Hematopoietic multipotent progenitor cell treated with erythropoietin and hydrocortisone succinate and interleukin-3 and kit ligand, for 15 days (in vitro differentiated cells): ENCODE measurements at places on chromosomes 2 and 18.

DNA sequence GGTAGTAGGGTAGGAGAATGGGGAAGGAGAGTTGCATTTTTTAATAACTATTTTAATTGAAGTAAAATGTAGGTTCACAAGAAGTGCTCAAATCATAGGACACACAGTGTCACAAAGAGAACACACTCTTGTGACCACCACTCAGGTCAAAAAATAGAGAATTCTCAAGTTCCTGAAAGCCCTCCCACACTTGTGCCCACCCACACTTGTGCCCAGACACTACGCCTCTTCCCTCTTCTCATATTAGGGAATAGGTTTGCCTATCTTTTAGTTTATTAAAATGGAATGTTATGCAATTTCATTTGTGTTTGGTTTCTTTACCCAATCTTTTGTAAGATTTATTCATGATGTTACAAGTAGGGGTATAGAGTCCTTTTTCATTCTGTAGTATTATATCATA, 67.2 kb downstream of the UGGT1 start:
- no peak for DNase-seq

DNA sequence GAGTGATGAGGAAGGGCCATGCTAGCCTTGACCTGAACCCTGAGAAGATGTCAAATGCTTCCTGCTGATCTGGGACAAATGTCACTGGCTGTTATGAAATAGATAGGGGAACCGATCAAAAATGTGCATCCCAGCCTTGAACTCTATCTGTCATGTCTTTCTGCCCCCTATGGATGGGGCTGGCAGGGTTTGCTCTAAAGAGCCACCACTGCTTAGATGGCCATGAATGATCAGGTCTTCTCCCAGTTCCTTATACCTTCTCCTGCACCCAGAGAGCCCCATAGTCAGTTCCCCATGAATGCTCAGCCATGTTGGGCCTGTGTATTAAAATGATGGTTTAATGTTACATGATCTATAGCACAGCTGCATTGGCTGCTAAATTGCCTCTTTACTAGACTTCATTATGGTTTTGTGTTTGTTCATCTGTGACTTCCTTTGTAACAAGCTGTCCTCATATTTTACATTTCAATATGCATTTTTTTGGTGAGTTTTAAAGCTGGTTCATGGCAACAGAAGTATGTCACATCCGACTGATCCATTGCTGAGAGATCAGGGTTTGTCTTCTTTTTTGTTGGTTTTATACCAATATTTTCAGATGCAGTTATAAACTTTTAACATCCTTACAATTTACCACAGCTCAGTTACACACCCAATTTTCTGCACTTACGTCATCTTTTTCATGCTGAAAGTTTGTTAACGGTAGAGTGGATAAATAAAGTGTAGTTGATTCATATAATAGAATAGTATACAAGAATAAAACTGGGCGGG, 56.3 kb upstream of the SMAD2 start:
- no peak for DNase-seq

- DNase-seq, result no peak
Measured at GRCh38 chr2:54490863-54491262, 34.7 kb downstream of the SPTBN1 start.

- DNase-seq, result no peak
Measured at GRCh38 chr2:99088017-99088416, 53.5 kb upstream of the C2orf15 start.

DNA sequence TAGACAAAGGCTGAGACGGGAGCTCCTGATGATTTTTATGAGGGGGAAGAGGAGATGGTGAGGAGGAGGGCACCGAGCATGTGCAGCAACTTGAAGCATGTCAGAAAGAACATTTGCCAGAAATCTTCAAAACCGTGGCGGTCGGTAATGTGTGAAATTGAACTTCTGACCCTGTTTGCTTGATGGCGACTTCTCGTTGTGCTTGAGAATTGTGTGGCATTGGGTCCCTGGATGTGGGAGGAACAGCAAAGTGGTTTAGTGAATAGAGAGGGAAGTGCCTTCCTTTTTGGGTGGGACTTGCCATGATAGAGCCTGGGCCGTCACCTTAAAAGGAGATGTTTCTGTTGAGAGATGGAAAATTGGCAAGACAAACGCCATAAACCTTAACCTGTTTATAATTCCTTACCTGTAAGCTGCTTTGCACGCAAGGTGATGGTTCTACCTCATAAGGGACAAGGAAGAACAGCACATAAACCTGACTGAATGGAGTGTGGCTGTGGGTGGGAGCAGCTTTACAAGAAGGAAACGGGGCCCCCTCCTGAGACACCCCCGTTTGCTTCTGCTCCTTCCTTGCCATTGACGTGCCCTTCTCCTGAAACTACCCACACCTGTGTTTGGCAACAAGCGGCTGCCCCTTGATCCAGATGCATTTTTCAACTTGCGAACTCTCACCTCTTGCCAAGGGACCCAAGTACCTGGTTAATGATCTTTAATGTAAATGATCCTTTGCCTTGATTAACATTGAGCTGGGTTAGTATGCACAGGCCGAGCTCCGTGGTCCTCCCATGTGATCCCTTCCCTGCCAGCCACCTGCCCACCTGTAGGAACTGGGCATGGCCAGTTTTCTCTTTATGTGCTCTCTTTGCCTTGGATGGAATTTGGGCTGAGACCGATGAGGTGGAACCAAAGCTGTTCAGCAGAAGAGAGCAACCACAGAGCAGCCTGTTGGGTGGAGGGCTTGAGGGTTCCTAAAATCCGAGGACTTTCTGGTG, 153.2 kb downstream of the NEDD4L start:
- DNase-seq, result no peak

DNA sequence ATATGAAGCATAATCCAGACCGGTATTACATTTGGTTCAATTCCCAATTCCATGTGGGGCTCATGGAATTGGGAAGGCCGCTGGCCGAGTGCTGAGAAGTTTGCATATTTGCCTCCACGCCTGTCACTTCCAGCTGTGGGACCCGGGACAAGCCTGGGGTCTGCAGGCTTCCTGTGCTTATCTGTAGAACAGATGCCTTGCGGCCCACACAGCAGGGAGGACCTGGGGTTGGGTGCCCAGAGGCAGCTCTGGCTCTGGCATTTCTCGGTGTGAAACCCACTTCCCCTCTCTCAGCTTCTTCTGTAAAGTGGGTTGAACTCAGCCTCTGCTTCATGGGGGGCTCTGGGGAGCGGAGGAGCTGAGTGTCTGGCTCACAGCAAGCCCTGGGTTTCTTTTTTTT, 97.9 kb downstream of the SH3BP4 start:
- DNase-seq, result no peak

- DNase-seq, result no peak
Measured at GRCh38 chr18:42520138-42520537, 565.1 kb downstream of the PIK3C3 start.

GRCh38 chr18:3248658-3249359, 1.2 kb downstream of the MYL12A start:
- DNase-seq, result peak; percentile 42

DNA sequence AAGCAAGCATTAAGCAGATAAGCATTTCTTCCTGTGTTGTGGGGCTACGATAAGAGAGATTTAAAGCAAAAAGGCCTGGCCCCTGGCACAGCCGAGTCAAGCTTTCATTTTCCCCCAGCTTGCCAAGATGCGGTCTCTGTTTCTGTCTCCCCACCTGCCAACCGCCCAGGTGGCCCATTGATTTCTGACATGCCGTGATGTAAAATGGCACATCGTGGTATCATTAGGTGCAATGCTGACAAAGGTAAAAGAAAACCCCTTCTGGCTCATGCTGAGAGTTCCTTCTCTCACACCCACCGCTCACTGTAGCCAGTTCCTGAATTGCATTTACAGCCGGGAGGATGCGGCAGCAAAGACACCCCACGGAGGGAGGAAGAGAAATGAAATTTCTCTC, 62.8 kb downstream of the BOD1L2 start:
- DNase-seq, result no peak

DNA sequence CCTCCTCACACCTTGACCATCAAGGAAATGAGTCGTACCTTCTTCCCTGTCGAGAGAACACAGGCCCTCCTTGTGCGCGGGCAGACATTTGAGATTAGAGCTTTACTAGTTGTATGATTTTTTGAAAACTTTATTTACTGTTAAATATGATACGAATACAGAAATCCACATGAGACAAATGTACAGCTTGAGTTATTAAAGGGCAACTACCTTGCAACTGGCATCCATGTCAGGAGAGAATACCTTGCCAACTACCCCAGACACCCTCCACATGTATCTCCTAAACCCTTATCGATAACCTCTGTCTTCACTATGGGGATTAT, 28.3 kb downstream of the KLHL23 start:
- no peak for DNase-seq

DNA sequence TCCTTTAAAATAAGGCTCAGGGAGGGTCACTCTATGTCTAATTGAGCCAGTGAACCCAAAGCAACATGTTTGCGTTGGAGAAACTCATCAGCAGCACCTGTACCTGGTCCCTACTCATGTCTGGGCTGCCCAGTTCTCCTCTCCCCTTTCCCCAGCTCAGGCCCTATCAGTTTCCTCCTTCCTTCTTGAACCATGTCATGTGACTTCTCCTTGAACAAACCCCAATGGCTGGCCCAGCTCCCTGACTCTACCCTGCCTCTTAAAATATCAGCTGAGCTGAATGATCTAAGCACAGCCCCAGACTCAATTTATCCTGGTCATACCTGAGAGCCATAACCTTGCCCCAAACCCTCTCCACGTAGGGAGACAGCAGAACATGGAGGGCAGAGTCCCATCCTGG, 290.9 kb downstream of the LPIN1 start:
- DNase-seq, result no peak
